ENCODE measurements at places on chromosomes 7 and 10. TPM values are rescaled to one million over a fixed set of nuclear protein-coding genes. Genes with fewer than 3 reads are reported as not detected.
A peak's percentile ranks its signal among the peaks of the same experiment; 100 is the strongest.

- no peak for DNase-seq
Observed at GRCh38 chr7:16189026-16189715, 232.2 kb downstream of the CRPPA start.

- DNase-seq, result no peak
Observed at GRCh38 chr10:56348101-56348500, 13.0 kb downstream of the ZWINT start.

GRCh38 chr10:96263669-96264068, 7.7 kb downstream of the BLNK start:
- no peak for DNase-seq

DNA sequence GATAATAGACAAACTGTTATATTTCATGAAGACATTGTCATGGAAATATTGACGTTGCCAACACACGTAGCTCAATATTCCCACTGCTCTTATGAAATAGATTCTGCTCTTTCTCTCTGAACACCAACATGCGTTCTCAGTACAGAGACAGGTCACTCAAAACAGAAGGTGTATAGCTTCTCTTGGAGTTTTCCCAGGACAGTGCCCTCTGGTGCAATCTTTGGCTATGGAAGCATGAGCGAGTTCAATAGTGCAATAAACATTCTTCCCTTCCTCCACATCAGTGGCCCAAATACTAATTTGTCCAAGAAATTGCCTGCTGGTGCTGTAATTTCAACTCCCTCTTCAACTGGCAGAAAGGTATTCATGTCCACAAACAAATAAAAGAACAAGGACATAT, 145.3 kb downstream of the MAGI2 start:
- DNase-seq, result no peak

GRCh38 chr10:29841724-29842649, 207.2 kb upstream of the SVIL start:
- DNase-seq, result peak; percentile 86

The TRIL gene
- total RNA-seq, result 4.0 TPM

The C10orf90 gene
- not detected for total RNA-seq

The PPP3CB gene
- total RNA-seq, result 65.5 TPM

The NPC1L1 gene
- total RNA-seq, result not detected

The RSPH10B gene
- total RNA-seq, result not detected

Measured in osteocyte (in vitro differentiated cells).